ENCODE measurements at places on chromosomes 12 and 14.

- no peak for DNase-seq
Observed at GRCh38 chr12:16844875-16845274, 238.9 kb upstream of the LMO3 start.

- DNase-seq, result no peak
Observed at GRCh38 chr12:105616971-105617540, 286.6 kb downstream of the C12orf75 start.

GRCh38 chr12:88628856-88629509, 48.7 kb upstream of the KITLG start:
- no peak for DNase-seq

- DNase-seq, result no peak
Observed at GRCh38 chr12:100512692-100513091, 39.0 kb downstream of the NR1H4 start.

GRCh38 chr12:114809097-114809496, 125.1 kb upstream of the TBX3 start:
- no peak for DNase-seq

DNA sequence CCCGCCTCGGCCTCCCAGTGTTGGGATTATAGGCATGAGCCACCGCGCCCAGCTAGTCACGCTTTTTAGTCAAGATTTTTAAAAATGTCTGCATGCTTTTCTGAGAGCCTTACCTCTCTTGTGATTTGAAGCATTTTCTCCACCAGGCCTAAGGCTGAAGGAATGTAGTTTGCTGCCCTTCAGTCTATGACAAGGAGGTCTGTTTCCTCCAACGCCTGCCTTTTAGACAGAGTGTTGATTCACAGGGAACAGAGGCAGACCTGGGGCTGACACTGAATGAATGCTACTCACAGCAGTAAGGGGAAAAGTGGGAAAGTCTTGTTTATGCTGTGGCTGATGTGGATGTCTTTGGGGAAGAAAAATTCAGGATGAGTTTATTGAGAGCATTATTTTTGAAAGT, 27.2 kb upstream of the MDM2 start:
- no peak for DNase-seq

DNA sequence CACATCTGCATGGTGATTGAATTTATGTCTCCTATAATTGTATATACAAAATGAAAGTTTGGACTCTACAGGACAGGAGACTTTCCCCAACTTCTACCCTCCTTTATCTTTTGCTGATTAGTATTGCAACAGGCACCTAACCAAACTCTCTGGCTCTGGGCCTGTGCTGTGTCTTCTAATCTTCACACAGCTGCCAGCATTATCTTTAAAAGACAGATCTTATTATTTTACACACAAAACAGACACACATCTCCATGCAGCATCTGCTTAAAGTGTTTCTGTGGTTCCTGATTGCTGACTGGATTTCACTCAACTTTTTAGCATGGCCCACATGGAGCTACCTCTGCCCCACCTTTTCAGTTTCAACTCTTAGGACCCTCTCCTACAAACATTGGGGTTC, 154.9 kb upstream of the PELI2 start:
- no peak for DNase-seq

All from CD4-positive, alpha-beta T cell treated with Interleukin-17A for 1 hour (primary cell).